ENCODE measurements at places on chromosomes 2 and 18.

DNA sequence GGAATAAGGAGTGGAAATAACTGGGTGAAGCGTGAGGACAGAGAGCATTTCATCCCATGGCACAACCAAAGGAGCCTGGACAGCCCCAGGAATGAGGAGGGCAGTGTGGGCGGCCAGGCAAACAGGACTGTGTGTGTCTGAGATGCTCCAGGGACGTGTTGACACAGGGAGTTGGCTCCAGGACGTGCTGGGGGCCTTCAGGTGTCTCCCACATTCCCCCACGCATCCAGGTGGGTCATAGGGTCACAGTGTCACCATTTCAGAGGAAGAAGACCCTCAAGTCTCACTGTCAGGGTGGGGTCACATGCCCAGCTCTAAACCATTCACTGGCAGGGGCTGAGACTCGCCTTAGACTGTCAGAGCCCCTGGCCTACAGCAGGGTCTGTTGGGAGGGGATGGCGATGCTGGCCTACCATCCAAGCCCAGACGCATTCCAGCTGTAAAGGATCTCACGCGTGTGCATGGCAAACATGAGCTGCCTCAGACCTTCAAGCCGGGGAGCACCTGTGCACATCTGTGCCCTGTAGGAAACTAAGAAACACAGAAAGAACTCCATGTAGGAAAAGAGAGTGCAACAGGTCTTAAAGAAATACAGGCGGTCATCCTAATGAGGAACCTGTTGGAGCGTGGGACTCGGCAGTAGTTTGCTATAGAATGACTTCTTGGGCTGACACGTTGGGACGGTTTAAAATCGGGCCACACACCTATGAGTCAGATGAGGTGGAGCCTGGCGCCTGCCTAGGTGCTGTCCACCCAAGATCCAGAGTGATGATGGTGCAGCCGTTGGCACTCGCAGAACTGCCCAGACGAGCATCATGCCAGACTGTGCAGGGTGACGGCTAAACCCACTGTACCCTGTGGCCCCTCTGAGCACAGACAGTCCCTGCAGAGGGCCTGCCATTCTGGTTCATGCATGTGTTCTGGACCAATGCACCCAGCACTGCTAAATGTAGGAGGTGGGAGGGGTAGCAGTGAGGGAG, 17.3 kb downstream of the PARD6G start:
- no peak for DNase-seq

DNA sequence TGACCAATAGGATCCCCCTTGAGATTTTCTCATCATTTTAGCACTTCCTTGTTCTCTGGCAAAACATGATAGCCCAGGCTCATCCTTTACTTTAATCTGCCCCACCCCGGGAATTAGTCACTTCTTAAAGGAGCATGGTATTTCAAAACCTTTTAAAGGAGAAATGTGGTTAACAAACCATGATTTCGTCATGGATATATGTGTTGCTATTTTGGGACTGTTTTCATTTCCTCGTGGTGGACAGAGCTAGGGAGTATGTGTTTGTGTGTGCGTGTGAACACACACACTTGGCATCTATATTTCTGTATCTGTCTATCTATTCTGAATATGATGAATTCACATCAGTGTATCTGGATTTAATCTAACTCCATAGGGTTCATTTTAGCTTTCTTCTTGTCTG, 128.1 kb downstream of the BIRC6 start:
- no peak for DNase-seq

DNA sequence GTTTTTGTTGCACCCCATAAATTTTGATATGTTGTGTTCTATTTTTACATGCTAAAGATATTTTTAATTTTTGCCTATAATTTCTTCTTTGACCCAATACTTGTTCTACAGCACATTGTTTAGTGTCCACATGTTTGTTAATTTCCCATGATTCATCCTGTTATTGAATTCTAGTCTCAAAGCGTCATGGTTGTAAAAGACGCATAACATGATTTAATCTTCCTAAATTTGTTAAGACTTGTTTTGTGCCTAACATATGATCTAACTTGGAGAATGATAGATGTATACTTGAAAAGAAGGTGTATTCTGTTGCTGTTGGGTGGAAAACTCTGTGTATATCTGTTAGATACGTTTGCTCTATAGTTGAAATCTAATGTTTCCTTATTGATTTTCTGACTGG, 27.1 kb upstream of the SULT1C3 start:
- DNase-seq, result no peak

GRCh38 chr2:215003001-215003400, 135.4 kb downstream of the ABCA12 start:
- DNase-seq, result no peak

DNA sequence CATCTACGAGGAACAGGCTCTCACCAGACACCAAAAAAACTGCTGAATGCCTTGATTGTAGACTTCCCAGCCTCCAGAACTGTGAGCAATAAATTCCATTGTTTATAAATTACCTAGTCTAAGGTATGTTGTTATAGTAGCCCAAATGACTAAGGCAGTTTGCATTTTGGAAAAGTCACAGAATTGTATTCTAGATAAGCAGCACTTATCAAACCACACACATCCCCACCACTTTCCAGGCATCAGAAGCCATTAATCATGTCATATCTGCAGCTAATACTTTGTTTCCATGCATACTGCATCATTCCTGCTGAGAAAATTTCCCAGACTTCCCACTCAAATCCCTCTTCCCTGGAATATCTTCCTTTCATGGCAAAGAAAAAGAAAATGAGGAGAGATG, 187.2 kb downstream of the INO80D start:
- no peak for DNase-seq

DNA sequence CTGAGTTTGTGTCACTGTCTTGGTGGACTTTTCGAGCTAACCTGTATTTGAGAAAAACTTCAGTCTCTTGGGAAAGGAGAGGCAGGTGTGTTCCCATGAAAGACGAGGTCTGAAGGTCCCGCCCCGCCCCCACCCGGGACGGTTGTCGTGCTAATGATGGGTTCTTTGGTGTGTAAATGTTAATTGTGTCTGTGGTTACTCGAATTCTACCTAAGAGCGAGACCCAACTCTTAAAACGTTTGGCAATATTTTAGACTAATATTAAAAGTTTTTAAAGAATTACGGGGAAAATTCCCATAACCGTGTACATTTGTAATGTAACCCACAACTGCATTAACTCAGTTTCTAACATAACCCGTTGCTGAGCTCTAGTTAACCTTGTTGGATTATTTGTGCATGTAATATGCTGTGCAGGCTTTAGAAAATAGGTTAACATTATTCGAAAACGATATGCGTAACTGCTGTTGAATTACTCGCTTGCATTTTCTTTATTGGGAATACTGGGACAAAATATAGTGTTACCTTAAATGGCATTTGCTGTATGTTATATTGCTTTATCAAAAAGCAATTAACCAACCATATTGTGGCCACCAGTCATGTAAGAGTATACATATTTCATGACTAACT, 833 bp downstream of the EPB41L5 start:
- DNase-seq, result no peak

DNA sequence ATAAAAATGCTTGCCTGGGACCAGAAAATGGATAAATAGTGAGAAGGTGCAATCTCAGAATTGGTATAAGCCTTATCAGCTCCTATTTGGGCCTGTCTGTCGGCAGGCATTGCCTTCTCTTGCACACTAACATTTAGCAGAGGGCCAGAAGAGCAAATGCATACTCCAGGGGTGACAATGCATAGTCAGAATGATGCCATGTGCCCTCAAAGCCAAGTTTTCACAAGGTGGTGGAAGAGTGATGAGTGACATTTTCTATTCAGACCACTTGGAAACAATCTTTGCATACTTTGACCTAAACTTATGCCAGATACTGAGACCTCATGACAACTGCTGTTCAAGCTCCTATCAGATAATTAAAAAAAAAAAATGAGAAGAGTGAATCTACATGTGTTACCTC, 276.3 kb downstream of the SETBP1 start:
- no peak for DNase-seq

Data from activated naive CD4-positive, alpha-beta T cell (primary cell).